Stimulated activated CD8-positive, alpha-beta memory T cell treated with anti-CD3 and anti-CD28 coated beads, Interleukin-15, amount 100 ng/mL, for 24 hours (primary cell): ENCODE measurements at places on chromosomes 2 and 18.

- no peak for DNase-seq
Measured at GRCh38 chr2:183284606-183285005, 160.4 kb downstream of the NUP35 start.

- no peak for DNase-seq
Measured at GRCh38 chr2:179447421-179447820, 182.8 kb upstream of the SESTD1 start.

DNA sequence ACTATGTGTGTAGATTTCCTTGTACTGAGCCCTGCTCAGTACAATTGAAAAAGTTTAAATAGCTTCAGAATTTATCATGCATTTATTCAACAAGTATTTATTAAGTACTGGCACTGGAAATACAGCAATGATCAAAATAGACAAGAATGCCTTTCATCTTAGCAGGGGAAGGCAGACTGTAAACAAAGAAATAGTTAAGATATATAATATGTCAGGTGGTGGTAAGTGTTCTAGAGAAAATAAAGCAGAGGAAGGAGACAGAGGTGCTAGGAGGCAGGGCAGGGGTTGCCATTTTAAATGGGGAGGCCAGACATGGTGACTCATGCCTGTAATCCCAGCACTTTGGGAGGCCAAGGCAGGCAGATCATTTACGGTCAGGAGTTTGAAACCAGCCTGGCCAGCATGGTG, 13.6 kb upstream of the LIPG start:
- no peak for DNase-seq

DNA sequence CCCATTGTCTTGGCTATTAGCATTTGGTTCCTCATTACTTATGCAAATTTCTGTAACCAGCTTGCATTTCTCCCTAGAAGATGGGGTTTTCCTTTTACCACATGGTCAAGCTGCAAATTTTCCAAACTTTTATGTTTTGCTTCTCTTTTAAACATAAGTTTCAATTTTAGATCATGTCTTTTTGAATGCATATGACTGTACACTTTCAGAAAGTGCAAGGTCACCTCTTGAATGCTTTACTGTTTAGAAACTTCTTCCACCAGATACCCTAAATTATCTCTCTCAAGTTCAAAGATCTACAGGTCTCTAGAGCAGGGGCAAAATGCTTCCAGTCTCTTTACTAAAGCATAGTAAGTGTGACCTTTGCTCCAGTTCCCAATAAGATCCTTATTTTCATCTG, 837.6 kb upstream of the NXPH2 start:
- DNase-seq = no peak

DNA sequence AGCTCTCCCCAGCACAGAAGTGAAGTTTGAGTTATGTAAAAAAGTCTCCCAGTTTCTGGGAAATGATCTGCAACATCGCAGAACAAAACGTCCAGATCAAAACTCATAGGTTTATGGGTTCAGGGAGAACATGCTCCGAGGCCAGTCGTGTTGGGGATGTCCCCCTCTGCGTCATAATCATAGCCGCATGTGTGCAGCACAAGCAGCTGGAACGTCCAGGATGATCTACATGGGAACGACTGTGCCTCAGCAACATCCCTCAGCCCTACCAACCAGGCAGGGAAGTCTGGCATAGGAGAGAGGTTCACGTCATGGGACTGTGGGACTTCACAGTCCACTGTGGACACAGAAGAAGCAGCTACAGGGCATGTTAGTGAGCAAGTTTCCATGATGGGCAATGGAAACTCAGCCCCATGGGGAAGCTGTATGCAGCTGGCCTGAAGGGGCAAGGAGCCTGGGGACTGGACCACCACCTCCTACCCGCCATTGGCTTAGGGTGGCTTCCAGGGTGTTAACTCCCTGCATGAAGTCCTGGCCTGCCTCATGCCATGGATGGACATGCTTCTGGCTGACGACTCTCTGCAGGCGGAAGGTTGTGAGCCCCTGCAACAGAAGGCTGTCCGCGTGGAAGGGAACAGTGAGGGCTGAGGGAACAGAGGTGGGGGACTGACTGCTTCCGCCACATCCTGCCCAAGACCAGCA, 96.9 kb downstream of the COPS8 start:
- DNase-seq = no peak

GRCh38 chr2:31693882-31694281, 113.1 kb upstream of the SRD5A2 start:
- no peak for DNase-seq

DNA sequence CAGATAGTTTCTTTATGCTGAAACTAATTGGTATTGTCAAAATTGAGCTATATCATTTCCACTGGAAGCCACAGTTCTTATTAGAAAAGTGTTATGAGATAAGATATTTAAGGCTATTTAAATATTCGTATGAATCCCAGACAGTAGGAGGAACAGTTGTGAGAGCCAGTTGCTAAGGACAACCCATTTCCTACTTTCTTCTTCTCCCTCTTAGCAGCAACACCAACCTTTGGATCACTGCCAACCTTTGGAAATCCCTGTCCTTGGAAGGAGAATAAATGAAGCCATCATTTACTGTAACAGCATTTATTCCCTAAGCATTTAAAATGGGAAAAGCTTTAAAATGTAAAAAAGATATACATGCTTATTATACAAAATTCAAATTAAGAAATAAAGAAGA, 85.8 kb downstream of the PLCL1 start:
- DNase-seq = no peak

GRCh38 chr2:207330912-207331311, 165.2 kb upstream of the KLF7 start:
- DNase-seq = no peak

GRCh38 chr2:12694990-12695774, 21.6 kb upstream of the TRIB2 start:
- DNase-seq = no peak

GRCh38 chr2:116366212-116366611, 1448.3 kb upstream of the DDX18 start:
- DNase-seq = no peak

GRCh38 chr2:238818561-238818960, 29.3 kb upstream of the TWIST2 start:
- no peak for DNase-seq

DNA sequence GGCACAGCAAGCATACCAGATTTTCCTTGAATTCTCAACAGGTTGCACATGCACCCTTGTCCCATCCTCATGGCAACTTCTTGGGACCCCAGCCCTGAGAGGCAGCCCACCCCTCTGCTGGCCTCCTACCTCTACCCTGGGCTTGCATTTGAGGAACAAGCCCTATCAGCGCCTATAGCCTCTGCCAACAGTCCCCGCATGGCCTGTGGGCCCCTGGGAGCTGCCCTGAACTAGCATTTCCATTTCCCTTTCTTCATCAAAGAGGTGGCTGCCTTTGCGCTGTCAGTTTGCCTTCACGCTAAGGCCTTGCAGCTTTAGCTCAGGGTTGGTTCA, 5.4 kb upstream of the ZAP70 start:
- DNase-seq = no peak

DNA sequence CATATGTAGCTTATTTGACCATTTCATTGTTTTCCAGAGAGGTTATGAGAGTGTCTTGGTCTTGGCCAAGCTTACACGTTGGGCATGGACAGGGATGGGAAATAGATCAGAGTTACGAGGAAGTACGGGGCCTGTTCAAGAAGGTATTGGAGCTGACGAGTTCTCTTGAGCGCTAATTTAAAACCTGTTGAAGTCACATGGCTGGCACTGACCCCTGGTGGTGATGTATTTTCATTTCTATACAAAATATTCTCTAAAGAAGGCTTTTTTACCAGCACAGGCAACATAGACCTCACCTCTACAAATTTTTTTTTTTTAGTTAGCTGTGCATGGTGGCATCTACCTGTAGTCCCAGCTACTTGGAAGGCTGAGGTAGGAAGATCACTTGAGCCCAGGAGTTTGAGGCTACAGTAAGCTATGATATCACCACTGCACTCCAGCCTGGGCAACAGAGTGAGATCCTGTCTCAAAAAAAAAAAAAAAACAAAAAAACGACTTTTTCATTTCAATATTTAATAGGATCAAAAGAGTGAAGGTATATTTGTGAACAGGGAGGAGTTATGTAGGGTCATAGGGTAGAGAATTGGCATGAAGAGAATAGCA, 19.6 kb downstream of the UGP2 start:
- DNase-seq = no peak

GRCh38 chr2:127455566-127456493, 37.6 kb downstream of the PROC start:
- no peak for DNase-seq

GRCh38 chr2:16653083-16653375, 12.6 kb downstream of the CYRIA start:
- DNase-seq = no peak

- no peak for DNase-seq
Measured at GRCh38 chr2:63023444-63023843, 27.2 kb upstream of the OTX1 start.

- no peak for DNase-seq
Measured at GRCh38 chr18:66640431-66640830, 36.5 kb upstream of the CDH19 start.

DNA sequence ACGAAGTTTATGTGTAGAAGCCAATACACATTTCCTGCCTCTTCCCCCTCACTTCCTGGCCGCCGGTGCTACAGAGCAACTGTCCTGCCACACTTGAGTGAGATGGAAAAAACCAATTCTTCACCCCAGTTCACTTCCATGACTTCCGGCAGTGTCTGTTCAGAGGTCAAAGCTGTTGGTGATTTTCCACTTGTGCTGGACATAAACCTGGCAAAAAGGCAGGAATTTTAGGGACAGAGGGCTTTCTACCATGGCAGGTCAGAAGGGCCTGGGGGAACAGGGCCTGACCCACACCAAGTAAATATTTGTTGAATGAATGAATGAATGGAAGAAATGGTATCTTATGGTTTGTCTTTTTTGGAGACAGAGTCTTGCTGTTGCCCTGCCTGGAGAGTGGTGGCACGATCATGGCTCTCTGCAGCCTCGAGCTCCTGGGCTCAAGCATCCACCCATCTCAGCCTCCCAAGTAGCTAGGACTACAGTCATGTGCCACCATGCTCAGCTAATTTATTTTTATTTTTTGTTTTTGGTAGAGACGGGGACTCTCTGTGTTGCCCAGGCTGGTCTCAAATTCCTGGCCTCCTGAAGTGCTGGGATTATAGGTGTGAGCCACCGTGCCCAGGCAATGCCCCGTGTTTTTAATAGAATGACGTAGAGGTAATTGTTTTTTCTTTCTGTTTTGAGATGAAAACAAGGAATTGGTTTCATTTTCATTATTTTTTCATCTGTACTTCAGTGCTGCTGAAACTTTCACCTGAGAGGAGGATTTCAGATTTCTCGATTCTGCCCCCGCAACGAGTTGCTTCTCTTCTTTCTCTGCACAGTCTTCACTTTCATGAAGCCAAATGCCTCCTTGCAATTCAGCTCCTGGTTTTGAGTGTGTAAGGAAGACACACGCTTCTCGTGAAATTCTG, 48.0 kb upstream of the LPIN2 start:
- DNase-seq = no peak

DNA sequence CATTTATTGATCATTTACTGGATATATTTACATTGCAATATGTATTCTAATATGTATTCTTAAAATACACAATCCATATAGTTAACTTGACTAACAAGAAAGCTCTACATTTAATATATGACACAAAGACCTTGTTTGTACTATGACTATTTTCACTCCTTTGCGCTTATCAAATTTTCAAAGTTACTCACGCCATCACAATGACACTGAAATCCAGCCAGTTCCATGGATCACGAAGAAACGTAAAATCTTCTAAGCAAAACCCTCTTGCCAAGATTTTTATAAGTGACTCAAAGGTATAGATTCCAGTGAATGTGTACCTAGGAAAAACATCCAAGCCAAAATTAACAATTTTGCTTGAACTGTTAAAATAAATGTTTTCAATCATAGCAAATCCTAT, 39.6 kb downstream of the SCN3A start:
- no peak for DNase-seq
